ENCODE measurements at places on chromosomes 4 and X.

- no peak for DNase-seq
These were observed 26.4 kb downstream of the PPP1R2C start for GRCh38 chrX:42751573-42751972.

- DNase-seq = no peak
These were observed 620.0 kb downstream of the BCOR start for GRCh38 chrX:39477762-39478120.

GRCh38 chr4:122996350-122996749 lies 74.0 kb upstream of the NUDT6 start:
- DNase-seq = no peak

- no peak for DNase-seq
These were observed 1615.3 kb downstream of the PCDH18 start for GRCh38 chr4:135917011-135917410.

DNA sequence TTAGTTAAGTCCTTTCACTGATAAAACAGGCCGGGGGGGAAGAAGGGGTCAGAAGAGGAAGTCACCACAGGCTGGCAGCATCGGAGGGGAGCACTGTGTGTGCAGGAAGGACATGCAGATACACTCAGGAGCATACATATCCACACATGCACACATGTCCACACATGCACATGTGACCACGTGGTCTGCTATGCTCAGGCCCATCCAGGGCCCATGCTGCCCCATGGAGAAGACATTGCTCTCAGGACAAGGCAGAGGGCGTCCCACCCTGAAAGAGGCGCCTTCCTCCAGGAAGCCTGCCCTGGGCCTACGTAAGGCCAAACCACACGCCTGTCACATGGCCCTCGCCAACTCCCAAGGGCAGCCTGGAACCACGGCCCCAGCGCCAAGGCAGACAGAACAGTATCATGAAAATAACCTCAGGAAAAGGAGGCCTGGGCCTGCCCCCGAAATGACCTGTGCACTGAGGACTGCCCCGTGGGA lies 15.8 kb downstream of the WDR1 start:
- peak; percentile 86 for DNase-seq

- peak; percentile 92 for DNase-seq
These were observed 21.8 kb upstream of the CSF2RA start for GRCh38 chrX:1246816-1247215.

- no peak for DNase-seq
These were observed 13.4 kb downstream of the TBC1D9 start for GRCh38 chr4:140742838-140743193.

GRCh38 chrX:13078739-13079444 lies 34.5 kb upstream of the FAM9C start:
- no peak for DNase-seq

GRCh38 chr4:76535603-76536372 lies 100.8 kb downstream of the SHROOM3 start:
- DNase-seq = no peak

DNA sequence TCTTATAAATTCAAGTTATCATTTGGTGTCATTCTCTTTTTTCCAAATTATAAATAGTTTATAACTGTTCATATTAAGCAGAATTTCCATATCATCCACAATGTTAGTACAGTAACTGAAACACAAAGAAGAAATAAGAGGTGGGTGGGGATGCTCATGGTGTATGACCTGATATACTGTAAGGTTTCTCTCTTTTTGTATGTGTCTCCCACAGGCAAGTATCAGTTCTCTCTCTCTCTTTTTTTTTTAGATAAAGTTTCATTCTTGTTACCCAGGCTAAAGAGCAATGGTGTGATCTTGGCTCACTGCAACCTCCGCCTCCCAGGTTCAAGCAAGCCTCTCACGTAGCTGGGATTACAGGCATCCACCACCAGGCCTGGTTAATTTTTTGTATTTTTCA lies 43.7 kb upstream of the UGT2A3 start:
- DNase-seq = no peak

DNA sequence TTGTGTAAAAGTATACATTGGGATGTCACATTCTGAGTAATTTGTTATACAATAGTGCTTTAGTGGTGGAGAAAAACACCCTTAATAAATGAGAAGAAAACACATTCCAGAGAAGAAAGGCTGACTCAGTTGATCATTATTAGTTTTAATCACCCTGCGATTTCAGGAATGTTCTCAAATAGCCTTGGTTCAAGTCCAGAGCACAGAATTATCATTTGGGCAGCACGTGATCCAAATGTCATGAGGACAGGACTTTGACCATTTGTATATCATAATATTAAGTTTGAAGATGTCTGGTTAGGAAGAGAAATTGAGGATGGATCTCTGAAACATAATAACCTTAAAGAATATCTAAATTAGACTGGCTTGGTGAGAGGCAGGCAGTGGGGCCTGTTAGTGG lies 1434.3 kb upstream of the TENM3 start:
- DNase-seq = no peak

DNA sequence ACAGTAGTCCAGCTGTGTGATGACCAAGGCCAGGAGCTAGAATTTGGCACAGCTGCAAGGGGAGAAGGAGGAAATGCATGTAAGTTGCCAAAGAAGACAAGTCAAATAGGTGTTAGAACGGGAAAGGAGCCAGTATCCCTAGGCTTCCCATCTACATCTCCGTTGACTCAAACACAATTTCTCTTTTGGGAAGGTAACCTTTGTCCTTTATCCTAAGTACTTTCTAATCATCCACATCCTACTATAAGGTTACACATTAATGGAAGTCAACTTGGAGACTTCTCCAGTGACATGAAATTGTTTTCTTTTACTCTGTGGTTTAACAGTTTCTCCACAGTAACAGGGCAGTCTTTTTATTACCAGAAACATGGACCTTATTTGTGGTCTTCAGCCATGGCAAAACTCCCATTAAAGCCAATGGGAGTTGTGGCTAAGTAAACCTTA lies 620.0 kb downstream of the ANKRD50 start:
- DNase-seq = no peak

All from spleen (tissue), 13 donors.